Natural killer cell (primary cell): ENCODE measurements at places on chromosomes 2 and 18. TPM values are rescaled to one million over a fixed set of nuclear protein-coding genes. Genes with fewer than 3 reads are reported as not detected.

CTAGE1 gene
- total RNA-seq: not detected

- no peak for DNase-seq
Observed at GRCh38 chr2:101828673-101829334, 131.3 kb downstream of the MAP4K4 start.

DNA sequence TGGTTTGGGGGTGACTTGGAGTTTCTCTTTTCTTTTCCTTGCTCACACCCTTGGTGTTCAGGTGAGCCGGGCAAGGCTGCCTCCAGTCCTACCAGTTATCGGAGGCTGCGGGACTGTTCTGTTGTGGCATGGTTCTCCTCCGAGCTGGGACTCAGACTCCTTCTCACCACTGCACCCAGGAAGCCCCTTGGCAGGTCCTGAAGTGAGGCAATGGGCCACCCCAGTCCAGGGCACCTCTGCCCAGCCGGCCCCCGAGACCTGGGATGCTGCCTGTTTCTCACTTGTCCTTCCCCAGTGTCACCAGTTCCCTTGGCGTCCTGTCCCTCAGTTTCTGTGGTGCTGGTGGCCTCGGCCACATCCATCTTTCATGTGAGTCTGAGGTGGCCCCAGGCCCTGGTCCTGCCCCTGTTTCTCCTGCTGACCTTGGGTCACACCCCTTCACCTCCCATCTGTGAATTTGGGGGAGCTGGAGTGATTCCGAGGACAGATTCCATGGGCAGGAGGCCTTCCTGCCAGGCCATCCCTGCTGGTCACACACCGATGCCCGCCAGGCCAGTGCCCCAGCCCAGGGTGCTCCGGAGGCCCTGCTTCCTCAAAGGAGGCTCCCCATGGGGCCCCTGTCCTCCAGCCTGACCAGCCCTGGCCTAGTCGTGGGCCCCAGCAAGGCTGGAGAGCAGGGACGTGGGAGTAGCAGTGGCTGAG lies 6.6 kb upstream of the KLHL30 start:
- no peak for DNase-seq

- no peak for DNase-seq
Observed at GRCh38 chr2:238122287-238123217, 15.9 kb upstream of the KLHL30 start.

RNF152 gene
- total RNA-seq: 0.49 TPM

- DNase-seq: no peak
Observed at GRCh38 chr2:25698752-25699151, 25.4 kb upstream of the DTNB start.

DNA sequence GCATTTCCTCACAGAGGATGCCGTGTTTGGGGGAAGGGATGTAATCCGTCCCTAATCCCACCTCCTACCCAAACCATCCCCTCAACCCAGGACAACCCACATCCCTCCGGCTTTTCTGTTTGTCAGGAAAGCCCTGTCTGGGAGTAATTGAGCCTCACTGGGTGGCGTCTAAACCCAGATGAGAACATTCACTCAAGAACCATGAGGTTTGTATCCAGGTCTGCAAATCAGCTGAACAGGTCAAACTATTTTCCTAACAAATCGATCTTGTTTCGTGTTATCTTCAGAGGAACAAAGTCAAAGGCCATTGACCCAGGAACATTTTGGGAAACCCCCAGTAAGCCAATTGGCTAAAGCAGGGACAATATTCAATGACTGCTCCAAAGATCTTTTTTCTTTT lies 25.7 kb downstream of the CYP27C1 start:
- no peak for DNase-seq

GRCh38 chr18:35376393-35376741 lies 770 bp downstream of the ZNF396 start:
- no peak for DNase-seq

DNA sequence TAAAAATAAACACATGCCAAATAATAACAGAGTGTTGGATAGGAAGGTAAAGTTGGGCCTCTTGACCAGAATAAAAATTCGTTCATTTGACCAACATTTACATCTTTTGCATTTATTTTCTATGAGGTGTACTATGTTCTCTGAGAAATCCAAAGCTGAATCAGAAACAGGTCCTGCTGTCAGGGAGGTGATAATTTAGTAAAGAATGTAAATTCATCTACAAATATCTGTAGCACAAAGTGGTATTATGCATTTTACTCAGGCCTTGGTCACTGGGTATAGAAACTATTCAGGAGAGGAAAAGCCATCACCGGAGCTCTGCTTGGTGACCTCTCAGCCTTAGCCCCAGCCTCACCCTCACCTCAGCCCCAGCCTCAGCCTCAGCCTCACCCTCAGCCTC lies 208.9 kb downstream of the SPP2 start:
- no peak for DNase-seq
